ENCODE measurements at places on chromosomes 5 and 9.

DNA sequence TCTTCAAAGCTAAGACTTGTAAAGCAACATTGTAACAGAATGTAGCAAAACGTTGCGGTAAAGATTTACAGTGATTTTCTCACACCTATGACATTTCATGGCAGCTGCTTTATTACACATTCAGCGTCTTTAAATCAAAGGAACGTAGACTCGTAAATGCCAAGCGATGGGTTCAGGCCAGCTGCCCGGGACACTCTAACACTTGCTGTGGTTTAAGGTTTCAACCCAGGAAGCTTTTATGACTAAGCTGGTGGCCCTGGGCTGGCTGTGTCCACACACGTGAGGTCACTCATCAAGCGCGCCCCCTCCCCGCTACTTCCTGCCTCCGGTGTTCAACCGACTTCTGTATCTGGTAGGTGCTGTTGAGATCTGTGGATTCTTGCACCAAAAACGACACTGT lies 2.5 kb downstream of the SLC6A18 start:
- no peak for DNase-seq

- DNase-seq, result no peak
Measured at GRCh38 chr5:3153226-3153858, 401.9 kb upstream of the IRX2 start.

DNA sequence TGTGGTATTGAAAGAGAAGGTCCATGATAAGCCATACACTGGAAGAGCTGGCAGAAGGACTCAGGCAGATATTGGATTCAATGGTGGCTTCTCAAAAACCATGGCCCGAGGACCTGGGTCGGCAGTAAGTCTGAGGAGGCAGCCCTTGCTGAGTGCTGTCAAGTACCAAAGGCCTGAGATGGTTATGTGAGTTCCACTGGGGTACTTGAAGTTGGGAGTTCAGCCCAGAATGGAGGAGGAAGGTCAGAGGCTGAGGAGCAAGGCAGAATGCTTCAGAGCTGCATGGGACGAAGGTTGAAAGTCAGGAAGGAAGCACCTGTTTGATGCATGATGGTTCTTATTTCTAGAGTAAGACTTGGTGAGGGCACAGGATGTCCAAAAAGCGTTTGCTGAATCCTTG lies 194.9 kb downstream of the DIRAS2 start:
- DNase-seq, result no peak

DNA sequence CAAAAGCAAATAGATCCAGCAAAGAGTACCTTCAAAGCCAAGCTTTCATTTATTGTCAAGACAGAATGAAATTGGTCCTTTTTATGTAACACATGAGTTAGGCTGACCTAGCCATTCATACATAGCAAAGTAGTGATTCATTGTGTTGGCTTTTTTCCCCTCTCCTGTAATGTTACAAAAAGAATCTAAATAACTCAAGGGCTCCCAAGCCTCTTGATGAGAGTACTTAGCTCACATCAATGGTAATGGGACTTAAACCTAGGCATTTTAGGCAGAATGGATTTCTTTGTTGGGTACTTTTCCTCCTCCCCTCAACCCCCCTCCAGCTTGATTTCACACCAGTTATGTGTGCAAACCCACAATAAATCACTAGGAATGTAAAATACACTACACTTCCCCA lies 123.7 kb downstream of the EBF1 start:
- DNase-seq, result no peak

- DNase-seq, result no peak
Measured at GRCh38 chr5:132022737-132023136, 11.3 kb upstream of the ACSL6 start.

All from CD4-positive, alpha-beta T cell treated with Interleukin-17A for 4 hours (primary cell).